ENCODE measurements at places on chromosomes 7 and 10.

- no peak for DNase-seq
Measured at GRCh38 chr7:68537051-68537773, 1061.1 kb upstream of the AUTS2 start.

DNA sequence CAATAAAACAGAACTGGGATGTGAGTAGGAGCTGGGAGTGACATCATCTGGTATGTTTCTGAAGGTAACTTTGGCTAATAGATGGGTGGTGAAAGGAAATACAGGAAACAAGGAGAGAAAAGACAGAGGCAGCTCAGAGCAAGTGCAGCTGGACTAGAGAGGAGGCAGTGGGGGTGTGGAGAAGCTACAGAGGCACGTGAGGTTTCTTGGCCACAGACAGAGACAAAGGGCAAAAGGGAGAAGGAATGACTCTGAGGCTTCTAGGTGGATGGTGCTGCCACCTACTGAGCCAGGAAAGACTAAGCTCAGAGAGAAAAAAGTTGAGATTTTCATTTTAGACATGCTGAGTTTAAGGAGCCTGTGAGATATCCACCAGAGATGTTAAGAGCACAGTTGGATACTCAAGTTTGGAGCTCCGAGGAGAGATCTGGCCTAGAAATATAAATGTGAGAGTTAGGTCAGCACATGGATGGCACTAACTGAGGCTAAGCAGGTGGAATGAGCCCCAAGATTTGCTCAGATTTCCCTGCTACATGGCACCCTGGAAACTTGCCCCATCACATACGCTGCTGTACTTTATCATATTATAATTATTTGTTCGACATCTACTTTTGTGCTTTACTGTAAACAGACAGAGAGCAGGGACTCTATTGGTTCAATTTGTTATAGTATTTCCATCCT, 293.0 kb upstream of the IMMP2L start:
- no peak for DNase-seq

DNA sequence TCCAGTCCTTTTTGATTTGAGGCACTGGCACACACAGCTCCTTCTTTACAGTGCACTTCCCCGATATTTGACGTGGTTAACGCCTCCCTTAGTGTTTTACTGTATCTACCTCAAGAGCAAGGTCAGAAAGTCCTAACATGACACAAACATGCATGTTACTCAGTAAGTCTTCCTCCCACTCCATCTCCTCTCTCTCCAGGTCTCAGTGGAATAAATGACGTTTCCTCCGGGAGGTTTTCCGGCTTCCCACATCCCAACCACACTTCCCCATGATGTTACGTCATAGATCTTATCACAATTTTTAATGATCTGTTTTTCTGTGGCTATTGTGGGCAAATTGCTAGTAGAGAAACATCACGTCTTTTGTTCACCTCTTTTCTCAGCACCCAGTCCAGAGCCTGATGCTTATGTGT, 165.7 kb downstream of the PTPN20 start:
- no peak for DNase-seq

DNA sequence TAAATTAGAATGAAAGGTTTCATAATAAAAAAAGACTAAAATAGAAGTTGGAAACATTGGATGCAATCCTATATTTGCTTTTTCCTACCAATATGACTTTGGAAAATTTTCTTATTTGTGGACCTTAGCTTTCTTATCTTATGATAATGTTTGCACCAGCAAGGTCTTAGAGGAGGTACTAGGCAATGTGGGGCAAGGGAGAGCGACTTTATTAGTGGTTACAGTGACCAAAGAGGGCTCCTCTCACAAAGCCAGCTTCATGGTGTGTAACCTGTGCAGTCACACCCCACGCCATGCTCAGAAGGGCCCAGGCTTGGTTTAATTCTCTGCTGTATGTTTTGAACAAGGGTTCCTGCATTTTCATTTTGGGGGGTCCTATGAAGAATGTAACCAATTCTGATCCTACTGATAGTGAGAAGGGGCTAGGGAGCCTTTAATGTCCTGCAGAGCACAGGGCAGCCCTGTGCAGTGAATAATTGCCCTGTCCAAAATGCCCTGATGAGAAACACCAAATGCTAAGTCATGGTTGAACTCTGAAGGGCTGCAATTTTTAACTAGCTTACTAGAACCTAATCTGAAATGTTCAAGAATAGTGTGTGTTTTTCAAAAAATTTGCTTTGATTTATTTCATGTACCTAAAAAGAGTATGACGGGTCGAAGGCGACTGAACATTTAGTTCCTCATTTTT, 1047.8 kb downstream of the LRMDA start:
- DNase-seq = no peak

- no peak for DNase-seq
Measured at GRCh38 chr7:25881317-25882037, 270.5 kb upstream of the NFE2L3 start.

GRCh38 chr10:79981450-79982361, 32.8 kb upstream of the SFTPD start:
- peak; percentile 87 for DNase-seq

DNA sequence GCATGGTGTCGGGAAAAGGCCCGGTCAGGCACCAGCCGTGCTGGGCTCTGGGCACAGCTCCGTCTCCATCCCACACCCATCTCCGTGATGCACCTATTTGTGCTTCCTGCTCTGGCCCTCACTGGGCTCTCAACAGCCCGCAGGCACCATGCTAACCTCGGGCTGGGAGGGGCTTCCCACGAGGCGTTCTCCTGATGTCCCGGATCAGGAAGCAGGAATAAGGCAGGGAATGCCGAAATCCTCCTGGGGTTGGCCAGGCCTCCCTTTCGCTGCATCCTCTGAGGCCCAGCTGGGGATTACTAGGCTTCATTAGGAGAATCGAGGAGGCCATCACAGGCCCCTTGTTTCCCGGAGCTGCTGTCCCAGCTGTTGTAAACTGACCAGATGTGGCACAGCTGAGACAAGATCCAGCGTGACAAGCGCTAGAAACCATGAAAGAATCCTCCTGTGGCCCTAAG, 72.0 kb downstream of the FAM53B start:
- DNase-seq = no peak

GRCh38 chr7:114936471-114936870, 14.6 kb downstream of the MDFIC start:
- no peak for DNase-seq

GRCh38 chr7:113809581-113809980, 109.2 kb downstream of the PPP1R3A start:
- DNase-seq = no peak

DNA sequence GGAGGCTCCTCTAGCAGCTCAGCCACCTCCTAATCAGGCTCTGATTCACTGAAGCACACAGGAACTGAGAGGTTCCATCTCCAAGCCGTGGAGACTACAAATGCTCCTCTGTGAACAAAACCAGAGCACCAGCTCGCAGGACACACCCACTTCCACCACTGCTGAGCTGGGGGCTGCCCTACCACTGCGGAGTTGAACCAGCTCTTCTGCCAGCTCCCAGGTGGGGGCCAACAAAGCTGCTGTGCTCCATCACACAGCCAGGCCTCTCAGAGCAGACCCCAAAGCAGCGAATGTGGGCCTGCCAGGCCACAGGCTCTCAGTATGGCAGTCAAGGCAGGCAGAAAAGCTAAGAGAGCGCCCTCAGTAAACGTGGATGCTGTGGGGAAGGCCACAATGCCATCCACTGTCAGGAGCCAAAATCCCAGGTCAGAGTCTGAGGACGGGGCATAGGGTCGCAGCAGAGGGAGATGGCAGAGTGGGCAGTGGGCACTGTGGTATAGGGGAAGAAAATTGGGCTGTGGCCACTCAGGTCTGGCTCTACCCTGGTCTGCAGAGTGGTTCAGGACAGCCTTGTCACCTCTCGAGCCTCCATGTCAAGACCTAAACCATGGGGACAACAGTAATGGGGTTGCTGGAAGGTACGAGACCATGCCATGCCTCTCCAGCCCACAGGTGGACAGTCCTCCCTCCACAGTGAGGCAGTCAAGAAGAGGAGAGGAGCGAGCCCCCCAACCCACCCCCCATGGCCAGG, 82.1 kb downstream of the GRID1 start:
- peak; percentile 64 for DNase-seq

- peak; percentile 64 for DNase-seq
Measured at GRCh38 chr10:80153460-80153859, 20.9 kb downstream of the PLAC9 start.

GRCh38 chr7:274266-274665, 15.7 kb upstream of the FOXL3 start:
- peak; percentile 23 for DNase-seq

DNA sequence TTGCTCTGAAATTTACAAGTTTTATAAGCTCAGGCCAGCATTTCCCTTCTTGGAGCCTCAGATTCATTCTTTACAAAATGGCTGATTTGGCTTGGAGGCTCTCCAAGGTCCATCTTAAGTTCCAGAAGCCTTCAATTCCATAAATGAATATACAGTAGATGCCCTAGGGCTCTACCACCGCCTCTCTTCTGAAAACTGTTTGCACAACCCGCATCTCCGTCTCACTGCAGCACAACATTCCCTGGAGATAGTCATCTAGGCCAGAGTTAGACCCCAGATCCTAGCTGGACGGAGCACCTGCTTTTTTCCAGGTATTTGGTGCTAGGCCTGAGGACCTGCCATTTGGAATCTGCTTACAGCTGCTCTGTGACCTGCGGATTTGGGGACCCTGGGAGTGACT, 50.5 kb upstream of the NRP1 start:
- DNase-seq = no peak

- no peak for DNase-seq
Measured at GRCh38 chr10:28737096-28737495, 59.8 kb downstream of the BAMBI start.

DNA sequence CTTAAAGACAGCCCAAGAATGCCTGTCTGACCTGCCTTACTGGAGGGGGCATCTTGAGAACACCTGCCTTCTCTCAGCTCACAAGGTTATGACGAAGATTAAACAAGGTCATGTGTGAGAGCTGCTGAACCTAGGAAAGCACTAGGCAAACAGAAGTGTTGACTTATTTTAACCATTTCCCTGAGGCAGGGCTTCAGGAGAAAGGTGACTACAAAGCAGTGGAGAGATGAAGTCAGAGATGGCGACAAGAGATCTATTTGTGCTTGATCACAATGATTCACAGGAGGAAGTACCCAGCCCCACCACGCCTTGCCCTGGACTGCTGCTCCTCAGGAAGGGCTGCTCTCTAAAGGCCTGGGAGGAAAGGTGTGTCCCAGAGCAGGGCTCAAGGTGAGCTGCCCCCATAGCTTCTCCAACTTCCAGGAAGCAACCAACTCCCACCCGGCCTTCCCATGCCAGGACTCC, 27.8 kb downstream of the STN1 start:
- DNase-seq = no peak

DNA sequence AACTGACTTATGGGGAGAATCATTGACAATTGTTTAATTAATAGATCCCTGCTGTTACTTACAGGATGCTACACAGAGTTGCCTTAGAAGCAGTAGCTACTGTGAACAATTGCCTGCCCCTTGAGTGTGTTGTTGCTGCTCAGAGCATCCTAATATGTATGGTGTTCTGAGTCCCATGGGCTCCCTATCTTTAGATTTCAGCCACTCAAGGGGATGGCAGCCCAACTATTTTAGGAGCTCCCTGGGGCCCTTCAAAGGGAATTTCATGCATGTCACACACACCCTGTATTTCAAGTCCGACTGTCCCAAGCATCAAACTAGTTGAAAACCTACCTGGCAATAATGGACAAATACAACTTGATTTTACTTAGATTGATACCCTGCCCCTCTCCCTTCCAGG, 111.2 kb downstream of the NOC3L start:
- no peak for DNase-seq

DNA sequence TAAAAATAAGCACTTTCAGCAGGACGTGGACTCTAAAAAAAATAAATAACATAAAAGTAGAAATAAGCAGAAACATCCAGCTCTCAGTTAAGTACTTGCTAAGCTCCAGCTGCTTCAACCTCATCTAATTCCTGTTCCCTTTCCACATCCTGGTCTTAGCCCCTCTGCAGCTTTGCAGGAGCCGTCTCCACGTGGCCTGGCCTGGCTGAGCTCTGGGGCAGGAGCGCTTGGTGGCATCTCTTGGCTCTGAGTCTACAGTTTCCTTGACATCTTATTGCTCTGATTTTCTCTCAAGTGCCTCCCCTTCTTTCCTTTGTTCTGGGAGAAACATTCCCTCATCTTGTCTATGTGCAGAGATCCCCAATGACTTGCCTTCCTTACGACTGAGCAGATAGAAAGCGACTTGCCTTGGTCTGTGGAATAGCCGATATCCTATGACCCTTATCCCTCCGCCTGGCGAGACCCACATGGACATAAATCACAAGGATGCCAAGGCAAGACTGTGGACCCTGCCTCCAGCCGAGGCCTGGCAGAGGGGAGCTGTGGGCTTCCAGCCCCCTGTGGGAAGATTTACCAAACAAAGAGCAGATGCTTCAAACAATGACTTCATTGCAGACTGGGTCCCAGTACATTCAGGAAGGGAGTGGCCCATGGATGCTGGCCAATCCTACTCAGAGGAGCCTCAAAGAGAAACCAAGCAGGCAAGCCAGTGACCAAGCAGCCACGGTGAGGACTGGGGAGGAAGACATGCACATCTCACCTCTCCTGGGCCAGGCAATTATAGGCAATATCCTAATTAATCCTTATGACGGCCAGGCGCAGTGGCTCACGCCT, 61.9 kb downstream of the SPOCK2 start:
- peak; percentile 88 for DNase-seq

DNA sequence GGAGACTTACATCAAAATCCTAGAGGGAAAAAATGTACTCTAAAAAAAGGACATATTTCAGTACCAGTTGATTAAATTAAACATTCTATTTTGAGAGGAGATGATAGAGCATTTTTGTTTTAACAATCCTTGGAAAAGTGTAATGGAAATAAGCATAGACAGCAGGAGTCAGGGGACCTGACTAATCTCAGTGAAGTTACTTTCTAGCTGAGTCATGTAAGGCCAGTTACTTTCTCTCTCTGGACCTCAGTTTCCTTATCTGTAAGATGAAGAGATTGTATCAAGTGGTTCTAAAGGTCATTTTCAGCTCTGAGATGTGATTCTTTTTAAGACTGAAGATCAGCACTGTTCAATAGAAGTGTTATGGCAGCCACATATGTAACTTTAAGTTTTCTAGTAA, 44.1 kb downstream of the VTI1A start:
- no peak for DNase-seq

DNA sequence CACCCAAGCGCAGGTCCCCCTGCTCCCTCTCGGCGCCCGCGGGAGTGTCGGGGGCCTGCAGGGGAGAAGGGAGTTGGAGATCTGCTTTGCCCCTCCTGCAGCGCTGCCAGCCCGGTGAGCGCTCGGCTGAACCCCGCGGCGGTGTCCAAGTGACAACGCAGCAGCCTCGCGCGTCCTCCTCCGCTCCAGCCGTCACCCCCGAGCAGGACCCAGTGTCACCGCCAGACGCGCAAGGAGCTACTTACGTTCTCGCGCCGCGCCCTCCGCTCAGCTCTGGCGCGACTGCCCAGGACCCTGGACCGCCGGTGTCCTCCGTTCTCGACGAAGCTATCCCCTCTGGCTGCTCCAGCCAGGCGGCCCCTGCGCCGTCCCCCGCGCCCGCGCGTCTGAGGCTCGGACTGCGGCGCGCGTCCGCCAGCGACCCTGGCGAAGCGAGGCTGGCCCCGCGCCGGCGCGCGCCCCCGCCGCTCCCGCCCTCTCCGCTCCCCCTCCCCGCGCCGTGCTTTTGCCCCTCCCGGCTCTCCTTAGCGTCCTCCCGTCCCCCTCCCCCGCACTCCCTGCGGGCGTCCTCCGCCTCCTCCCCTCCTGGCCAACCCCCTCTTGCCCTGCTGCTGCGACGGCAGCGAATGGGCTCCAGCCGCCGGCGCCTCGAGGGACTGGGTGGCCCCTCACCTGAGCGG, at the start of gene NRCAM:
Gene NRCAM (minus strand): TSS at position 439 of the 680 bp plus-strand sequence. CDS start 216,372 bp downstream, outside the sequence.
- no peak for DNase-seq

GRCh38 chr7:54823776-54824175, 64.8 kb upstream of the SEC61G start:
- DNase-seq = no peak

GRCh38 chr7:47092336-47092735, 489.6 kb downstream of the TNS3 start:
- no peak for DNase-seq

All from posterior vena cava (tissue), 2 donors.